Activated CD8-positive, alpha-beta memory T cell treated with anti-CD3 and anti-CD28 coated beads for 4 hours (primary cell): ENCODE measurements at places on chromosomes 1 and 21.

DNA sequence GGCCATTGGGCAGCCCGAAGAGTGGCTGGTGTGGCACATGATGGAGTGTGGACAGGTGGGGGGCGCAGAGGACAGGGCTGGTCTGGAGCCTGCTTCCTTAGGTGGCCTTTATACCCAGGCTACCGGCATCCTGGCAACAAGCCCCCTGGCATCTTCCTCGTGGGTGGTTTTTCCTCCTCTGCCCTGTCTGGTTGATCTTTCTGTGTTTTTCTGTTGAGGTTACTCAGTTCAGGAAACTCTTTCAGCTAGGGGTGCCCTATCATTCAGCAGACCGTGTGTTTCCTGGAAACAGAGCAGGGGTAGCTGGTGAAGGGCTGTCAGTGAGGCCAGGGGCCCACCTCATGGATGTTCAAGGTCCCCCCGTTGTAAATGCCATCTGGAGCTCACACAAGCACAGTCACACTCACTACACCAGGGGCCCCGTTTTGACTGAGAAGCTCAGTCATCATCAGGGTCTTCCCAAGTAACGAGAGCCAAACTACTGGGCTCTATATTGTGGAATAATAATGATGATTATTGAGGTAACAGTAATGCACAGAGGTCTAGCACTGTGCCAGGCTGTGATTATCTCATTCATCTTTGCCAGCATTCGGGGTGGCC, at the start of gene KRTAP12-4:
Gene KRTAP12-4 (minus strand): TSS at position 84 of the 600 bp plus-strand sequence. CDS start 45 bp downstream, at position 39.
- no peak for DNase-seq

DNA sequence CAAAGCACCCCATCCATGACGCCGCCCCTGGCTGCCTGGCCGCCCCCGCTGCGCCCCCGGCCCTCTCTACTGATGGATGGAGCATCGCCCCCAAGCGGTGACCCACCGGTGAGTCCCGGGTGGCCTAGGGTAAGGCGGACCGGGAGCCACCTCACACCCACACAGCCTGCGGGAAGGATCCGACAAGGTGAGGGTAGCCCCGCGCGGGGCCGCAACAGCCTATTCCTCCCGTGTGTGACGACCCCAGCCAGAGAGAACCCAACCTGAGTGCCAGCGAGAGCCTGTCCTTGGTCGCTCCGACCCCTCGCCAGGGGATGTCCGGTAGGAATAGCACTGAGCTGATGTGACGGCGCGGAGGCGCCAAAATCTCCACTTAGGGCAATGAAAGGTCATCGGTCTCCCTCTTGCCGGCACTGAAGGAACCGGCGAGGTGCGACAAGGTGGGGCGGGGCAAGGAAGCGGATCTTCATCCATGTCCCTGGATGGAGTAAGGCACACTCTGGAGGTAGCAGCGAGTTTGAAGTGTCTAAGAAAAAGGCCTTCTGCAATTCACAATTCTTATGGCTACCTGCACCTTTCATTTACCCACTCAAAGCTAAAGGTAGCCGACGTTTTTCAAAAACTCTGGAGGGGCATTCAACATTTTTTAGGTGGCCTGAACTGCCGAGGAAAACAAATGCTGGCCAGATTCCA, 19.7 kb upstream of the CHIA start:
- DNase-seq, result no peak

DNA sequence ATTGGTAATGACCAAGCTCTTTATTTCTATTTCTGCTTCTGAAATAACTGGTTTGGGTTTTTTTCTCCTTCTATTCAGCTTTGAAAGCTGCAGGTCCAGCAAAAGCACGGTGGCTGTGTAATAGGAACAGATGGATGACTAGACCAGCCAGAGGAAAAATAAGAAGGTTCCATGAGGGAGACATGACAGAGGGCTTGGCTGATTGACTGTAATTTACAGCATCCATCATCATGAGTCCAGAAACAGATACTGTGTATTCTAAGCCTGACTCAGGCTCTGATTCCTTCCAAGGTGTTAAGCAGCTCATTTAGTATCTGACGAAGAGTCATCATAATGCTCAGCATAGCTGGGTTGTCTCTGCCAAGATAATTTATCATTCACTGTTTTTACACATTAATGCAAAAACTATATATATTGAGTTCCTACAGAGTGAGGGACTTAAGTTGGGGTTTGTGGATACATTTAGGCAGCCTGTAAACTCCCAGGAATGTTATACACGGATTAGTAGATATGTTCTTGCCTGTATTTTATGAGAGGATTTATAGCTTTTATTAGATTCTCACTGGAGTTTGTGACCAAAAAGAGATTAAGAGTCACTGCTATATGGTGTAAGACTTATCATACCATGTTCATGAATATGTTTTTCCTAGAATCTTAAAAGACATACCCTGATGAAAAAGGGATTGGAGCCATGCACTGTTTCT, 72.6 kb downstream of the SGIP1 start:
- no peak for DNase-seq

DNA sequence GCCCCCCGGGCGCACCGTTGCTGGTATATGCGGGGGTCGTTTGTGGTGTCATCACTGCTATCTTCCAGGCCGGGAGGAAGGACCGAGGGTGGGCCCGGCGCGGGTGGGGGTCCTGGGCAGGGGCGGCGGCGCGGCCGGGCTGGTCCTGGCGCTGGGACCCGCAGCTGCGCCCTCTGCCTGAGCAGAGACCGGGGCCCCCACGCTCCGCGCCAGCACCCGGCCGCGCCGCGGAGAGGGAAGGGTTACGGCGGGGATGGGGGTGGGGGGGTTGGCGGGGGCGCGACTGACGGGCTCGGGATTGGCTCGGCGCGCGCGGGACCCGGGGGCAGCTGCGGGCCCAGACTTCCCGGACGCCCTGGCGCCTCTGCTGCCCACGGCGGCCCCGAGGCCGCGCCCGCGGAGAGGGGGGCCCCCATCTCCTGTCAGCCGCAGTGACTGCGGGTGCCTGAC, 13.8 kb upstream of the SAMD11 start:
- no peak for DNase-seq

- no peak for DNase-seq
These were observed 45.6 kb upstream of the JAK1 start for GRCh38 chr1:65011983-65012382.

DNA sequence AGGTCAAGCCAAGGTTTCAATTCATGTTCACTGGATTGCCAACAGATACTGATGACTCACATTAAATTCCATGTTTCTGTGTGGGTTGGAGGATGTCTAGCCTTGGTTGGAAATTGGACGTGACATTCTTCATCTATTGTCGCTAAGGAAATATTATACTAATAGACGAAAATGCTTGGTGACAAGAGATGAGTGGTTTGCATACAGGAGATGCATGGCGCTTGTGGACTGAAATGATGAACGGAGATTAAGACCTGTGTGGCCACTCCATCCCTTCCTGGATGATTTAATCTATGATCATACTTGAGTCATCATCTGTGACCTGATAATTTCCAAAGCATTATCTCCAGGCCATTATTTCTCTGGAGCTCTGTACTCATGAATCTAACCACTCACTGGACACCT, 97.0 kb upstream of the CD34 start:
- no peak for DNase-seq

GRCh38 chr1:116203920-116204319, 92.7 kb downstream of the MAB21L3 start:
- no peak for DNase-seq

DNA sequence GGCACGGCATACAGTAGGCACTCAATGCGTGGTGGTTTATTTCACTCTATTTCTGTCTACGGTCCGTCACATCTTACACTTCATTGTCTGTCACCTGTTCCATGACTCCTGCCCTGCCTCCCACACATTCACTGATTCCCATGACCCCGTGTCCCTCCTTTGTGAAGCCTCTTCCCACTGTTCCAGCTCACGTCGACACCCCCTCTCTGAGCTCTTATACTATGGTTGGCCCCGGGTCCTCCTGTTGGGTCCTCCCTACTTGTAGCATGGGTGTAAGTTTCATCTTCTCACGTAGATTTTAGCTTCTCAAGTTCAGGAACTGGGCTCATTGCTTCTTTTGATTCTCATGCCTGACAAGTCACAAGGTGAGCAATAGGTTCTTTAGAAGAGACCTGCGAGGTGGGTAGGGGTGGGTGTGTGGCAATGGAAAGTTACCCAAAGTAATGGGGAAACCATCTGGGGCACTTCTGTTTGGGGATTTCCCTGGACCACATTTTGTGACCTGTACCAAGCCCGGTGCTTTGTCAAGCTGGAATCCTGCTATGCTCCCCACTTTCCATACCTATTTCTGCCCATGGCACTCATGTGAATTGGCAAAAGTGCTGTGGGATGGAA, 22.1 kb upstream of the IL10 start:
- peak; percentile 52 for DNase-seq

- no peak for DNase-seq
These were observed 11.6 kb upstream of the OR2G2 start for GRCh38 chr1:247576514-247576913.

DNA sequence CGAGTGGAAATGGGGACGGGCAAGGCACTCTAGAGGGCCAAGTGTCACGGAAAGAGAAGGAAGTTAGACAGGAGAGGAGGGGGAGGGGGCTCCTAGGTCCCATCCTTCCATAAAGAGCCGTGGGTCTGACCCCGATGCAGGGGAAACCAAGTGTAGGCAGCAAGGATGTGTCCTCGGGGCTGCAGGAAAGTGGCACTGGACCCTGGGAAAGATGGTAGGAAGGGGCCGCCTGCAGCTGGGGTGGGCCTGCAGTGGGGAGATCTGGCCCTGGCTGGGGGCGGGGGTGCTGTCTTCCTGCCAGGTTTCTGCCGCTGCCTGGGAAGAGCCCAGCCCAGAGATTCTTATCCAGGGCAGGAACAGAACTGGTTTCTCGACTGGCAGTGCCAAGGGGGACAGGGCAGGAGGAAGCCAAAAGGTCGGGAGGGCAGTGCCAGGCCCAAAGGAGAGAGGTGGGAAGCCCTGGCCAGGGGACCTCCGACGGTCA, 12.9 kb downstream of the CRABP2 start:
- no peak for DNase-seq

- no peak for DNase-seq
These were observed 251.5 kb downstream of the GRIK3 start for GRCh38 chr1:36782785-36783184.

GRCh38 chr1:175313672-175314225, 121.2 kb upstream of the KIAA0040 start:
- no peak for DNase-seq

DNA sequence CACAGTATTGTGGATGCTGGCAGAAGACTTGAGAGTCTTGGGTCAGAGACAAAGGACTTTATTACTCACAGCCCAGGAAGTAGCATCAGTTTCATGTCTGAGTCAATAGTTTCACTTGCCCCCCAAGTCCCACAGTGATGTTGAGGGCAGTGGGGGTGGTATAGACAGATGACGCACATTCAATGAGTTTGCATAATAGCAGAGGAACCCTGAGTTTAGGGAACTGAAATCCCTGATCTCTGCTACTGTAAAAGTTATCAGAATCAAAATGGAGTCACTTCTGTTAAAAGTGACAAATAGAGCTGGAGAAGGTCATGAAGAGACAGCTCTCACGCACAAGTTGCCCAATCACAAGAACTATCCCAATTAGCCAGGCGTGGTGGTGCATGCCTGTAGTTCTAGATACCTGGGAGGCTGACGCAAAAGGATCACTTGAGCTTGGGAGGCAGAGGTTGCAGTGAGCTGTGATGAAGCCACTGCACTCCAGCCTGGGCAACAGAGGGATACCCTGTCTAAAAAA, 11.5 kb upstream of the HCRTR1 start:
- no peak for DNase-seq

GRCh38 chr21:36966821-36967768, 626 bp upstream of the HLCS start:
- DNase-seq, result no peak

DNA sequence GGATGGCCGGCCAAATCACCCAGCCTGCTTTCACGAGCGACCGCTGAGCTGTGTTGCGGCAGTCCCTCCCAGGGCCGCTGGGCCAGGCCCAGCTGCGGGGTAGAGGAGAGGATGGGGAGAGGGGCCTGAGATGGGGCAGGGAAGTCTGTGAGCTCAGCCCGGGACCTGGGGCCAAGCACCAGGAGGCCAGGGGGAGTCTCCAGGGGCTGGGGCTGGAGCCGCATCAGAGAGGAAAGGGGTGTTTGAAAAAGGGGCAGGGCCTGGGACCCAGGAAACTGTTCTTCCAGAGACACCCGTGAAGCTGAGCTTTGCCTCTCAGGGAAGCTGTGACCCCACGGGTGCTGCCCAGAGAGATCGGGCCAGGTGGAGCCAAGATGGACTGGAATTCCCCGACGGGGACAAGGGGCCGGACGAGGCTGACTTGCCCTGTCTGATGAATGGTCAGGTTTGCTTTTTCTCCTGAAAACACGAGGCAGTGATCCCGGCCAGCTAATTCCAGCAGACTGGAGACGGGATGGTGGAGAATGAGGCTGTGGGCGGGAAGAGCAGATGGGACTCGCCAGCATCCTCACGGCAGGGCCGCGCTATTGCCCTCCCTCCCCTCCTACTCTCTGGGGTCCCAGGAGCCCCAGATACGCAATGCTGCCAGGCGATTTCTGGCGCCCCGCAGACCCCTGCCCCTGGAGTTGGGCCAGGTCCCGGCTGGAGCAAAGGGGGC, 40.3 kb upstream of the COL18A1 start:
- no peak for DNase-seq

DNA sequence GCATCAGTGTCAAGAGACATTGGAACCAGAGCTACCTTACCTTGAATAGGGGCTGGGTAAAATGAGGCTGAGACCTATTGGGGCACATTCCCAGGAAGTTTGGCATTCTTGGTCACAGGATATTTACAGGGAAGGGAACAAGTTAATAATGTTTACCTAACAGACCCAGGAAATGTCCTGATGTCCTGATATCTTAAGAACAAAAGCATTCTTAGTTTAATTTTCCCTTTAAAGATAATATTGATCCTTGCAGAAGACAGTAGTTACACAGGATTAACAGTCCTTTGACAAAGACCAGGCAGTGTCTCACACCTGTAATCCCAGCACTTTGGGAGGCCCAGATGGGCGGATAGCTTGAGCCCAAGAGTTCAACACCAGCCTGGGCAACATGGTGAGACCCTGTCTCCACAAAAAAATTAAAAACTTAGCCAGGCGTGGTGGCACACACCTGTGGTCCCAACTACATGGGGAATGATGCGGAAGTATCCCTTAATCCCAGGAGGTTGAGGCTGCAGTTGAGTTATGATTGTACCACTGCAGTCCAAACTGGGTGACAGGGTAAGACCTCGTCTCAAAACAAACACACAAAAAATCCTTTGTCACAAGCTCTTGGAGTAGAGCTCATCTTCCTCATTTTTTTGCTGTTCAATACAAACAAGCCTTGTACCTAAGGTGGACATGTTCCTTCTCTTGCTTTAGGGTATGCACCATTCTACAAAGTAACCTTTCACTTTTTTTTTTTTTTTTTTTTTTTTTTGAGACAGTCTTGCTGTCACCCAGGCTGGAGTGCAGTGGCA, 1.3 kb upstream of the TOMM20 start:
- DNase-seq, result no peak

DNA sequence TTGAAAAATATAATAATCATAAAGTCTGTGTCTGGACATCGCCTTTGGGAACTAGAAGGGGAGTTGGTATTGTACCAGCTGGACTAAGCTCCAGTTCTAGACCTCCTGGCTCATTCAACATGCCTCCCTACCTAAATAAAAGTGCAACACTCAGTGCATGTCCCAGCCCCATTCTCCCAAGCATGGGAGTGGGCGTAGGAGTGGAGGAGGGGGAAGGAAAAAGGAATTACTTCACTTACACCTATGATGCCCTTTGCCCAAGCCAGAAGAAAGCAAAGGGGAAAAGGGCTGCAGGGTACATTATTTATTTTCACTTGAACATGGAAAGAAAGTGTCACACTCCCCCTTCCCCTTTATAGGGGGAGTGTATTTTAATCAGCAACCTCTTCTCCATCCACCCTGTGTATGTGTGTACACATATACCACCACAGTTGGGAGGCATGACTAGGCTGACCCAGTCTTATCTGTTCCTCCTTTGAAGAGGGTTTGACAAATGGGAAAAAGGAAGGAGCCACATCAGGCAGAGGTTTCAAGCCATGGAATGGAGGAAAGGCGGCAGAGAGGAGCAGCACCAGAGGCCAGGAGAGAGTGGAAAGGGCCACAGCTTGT, 3.2 kb downstream of the NIT1 start:
- DNase-seq, result no peak
